Uterus (tissue), 4 donors: ENCODE measurements at places on chromosomes 11 and 22.

GRCh38 chr22:42664976-42665831, 16.0 kb upstream of the CYB5R3 start:
- DNase-seq = no peak

GRCh38 chr11:119940401-119940976, 197.4 kb downstream of the TRIM29 start:
- no peak for DNase-seq

DNA sequence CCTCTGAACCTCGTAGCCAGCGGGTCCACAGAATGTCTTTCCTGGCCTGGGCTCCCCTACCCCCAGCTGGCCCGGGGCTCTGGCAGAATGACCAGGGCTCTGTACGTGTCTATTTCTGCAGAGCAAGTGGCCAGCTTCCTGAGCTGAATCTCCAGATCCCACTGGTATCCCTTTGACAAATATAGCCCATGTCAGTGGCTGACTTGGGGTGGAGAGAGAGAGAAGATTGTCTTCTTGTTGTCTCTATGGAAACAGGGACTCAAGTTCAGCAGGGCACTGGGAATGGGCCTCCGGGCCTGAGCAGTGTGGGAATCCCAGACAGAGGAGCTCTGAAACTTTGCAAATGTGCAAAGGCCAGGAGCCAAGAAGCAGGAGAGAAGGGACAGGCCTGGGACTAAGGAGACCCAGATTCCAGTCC, 33.9 kb downstream of the ANO1 start:
- DNase-seq = no peak

- DNase-seq = peak; percentile 11
These were observed 4.8 kb upstream of the TRABD start for GRCh38 chr22:50180727-50181521.

DNA sequence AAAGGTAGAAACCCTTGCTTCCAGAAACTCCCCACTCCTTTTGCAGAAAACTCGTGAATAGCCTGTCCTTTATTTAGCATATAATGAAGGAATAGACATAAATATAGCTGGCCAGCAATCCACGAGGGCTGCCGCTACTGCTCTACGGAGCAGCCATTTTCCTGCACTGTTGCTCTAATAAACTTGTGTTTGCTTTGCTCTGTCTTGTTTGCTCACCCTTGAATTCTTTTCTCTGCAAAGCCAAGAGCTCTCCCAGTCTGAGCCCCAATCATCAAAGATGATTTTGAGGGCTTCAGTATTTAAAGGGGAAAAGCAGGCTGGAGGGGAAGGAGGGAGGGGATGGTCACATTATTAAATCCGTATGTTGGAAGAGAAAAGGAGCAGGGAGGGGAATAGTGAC, 16.6 kb upstream of the CHKA start:
- DNase-seq = no peak

DNA sequence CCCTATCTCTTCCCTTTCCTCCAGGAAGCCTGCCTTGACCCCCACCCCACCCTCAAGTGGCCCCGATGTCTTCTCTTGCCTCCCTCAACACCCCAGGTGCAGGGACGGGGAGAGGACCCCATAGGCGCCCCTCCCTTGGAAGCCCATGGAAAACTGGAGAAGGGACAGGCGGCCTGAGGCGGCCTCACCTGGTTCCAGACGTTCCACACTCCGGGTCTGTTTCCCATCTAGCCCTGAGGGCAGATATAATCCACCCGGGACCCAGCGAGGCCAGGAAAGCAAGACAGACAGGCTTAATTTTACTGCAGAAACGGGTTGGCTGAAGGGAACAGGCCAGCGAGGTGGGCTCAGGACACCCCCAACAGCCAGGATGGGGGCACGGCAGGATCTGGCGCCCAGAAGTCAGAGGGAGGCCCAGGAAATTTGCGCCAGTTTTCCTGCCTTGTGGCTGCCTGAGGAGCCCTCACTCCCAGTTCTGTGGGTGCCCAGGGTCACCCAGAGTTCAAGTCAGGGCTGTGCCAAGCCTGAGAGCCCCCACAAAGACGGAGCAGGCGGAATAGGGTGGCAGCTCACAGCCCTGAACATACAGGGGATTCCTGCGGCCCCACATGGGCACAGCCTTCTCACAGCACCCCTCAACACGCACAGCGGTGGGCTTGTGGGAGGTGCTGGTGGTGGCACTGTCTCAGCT, 3.0 kb upstream of the SIGIRR start:
- no peak for DNase-seq

- no peak for DNase-seq
These were observed 85.0 kb downstream of the LARGE1 start for GRCh38 chr22:33835265-33835664.
